ENCODE measurements at places on chromosomes 7 and 10.

DNA sequence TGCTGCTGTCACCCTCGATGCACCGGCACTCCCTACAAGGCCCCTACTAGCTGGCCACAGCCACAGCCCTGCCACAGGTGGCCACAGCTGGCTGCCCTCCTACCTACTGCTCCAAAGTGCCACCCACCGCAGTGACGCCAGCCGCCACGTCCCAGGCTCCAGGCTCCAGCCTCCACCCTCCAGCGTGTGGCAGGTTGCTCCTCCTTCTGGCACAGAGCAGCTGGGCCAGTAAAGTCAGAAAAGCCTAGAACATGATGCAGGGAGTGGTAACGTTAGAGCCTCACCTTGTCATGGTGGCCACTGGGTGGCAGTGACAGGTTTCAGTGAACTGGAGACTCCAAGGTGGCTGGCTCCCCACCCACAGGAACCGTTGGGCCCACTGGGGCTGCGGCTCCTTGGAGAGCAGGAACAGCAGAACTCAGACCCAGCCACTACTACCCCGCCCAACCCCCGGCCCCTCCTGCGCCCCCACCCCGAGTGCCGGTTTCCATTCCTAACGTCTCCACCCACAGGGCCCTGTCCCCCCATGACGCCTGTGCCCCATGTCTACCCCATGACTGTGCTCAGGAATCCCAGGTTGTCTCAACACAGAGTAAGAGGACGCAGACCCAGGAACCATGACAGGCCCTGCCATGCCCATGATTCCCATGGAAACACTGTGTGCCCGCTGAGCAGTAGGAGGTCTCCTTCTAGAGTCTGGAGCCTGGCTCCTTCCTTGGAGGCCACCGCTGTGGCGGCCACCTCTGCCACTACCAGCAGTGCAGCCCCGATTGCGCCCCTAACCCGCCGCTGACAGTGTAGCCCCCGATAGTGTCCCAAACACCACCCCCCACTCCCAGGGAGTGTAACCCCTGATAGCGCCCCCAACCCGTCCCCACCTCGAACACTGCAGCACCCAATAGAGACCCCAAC is 52.3 kb upstream of the ZNF33B start:
- no peak for DNase-seq

GRCh38 chr7:24010495-24010894 is 273.5 kb upstream of the NPY start:
- no peak for DNase-seq

GRCh38 chr7:141577043-141577839 is 26.0 kb downstream of the AGK start:
- no peak for DNase-seq

GRCh38 chr7:30699706-30700495 is 17.6 kb upstream of the CRHR2 start:
- no peak for DNase-seq

DNA sequence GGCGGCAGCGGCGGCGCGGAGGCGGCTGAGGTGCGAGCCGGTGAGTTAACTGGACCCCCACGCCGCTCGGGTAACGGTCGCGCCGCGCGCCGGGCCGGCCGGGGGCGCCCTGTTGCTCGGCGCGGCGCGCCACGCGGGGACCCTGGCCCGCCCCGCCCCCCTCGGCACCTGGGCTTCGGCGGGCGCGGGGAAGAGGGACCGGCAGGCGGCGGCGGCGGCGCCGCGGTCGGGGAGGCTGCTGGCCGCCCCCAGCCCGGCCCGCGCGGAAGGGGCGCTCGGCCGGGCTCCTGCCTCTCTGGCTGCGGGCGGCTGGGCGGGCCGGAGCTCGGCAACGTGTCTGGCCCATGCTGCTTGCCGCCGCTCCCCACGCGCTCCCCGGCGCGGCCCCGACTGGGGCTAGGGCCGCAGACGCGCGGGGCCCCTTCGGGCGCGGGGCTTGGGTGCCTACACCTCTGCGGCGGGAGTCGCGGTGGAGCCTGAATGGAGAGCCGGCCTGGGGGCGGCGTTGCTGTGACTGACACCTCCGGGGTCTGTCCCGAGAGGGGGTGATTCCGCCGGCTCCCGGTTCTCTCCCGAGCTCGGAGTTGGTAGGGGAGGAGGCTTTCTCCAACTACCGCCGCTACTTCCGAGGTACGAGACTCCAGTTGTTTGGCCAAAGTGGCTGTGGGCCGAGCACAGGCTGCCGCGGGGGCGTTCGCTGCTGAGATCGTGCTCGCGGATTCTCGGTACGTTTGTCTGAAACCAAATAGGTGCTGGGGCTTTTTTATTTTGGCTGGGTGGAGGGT is 494 bp downstream of the PALS2 start:
- DNase-seq, result peak; percentile 65

DNA sequence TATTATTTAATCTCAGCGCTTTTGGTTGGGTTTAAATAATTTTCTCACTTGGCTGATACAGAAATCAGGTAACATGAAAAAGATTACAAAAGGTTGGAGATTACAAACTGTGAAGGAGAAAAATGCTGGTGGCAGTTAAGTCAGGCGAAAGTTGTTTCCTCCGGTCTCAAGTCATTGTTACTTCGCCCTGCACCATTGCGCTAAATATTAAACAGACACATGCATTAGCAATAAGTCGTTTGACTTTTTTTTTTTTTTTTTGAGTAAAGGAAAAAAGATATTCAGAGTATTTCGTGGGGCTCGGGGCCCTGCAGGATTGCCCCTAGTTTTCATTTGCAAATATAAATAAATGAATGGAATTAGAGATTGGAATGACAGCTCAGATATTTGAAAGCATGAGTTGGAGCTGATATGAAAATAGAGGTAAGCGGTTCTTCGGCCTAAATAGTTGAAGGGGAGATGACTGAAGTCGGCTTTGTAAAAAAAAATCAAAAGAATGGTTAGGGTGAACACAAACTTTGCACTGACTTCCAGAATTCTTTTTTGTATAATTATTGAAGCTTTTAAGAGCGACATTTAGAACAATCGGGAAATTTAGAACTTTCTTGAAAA is 914 bp downstream of the SDHAF3 start:
- DNase-seq, result no peak

DNA sequence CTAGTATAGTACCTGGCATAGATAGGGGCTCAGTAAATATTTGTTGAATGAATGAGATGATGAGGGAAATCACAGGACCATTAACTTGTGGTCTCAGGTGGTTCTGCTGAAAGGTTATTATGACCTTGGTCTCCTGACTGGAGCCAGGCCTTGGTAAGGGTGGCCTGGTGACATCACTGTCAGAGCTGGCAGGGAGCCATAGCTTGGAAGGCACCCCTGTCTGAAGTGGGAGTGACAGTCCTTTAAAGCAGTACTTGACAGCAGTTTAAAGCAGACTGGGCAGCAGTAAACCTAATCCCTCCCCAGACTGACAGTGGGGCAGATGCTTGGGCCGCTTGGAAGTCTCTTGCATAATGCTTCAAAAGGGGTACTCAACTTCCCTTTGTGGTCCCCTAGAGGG is 13.4 kb downstream of the DPCD start:
- DNase-seq, result no peak

- no peak for DNase-seq
Observed at GRCh38 chr7:20260223-20260622, 43.0 kb upstream of the MACC1 start.

GRCh38 chr10:3396116-3396515 is 223.5 kb upstream of the PITRM1 start:
- DNase-seq, result no peak

DNA sequence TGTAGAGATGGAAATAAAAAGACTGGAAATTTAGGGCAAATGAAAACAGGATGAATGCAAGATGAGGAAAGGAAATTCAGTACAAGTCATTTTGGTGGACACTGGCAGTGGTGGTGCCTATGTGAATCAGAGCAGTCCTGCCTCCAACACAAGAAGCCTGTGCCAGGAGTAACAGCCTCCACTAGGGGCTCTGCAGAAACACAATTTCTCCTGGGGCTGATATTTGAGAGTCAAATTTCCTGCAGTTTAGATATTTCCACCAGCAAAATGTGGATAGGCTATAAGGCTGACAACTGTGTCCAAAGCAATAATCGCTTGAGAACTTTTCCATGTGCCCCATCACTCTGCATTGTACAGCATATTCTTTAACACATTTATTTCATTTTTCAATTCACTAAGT is 4.7 kb upstream of the PLXDC2 start:
- DNase-seq, result no peak
